ENCODE measurements at places on chromosomes 12 and 14. TPM values are rescaled to one million over a fixed set of nuclear protein-coding genes. Genes with fewer than 3 reads are reported as not detected.

Gene FOXN4
- total RNA-seq, result 3.4 TPM

Gene GPR33
- total RNA-seq, result not detected

Gene UBE2N
- total RNA-seq, result 42.6 TPM

Gene ACRBP
- total RNA-seq, result 0.49 TPM

Gene TSPAN8
- 1.4 TPM for total RNA-seq
